ENCODE measurements at places on chromosomes 13 and 19. TPM values are rescaled to one million over a fixed set of nuclear protein-coding genes. Genes with fewer than 3 reads are reported as not detected.

DNA sequence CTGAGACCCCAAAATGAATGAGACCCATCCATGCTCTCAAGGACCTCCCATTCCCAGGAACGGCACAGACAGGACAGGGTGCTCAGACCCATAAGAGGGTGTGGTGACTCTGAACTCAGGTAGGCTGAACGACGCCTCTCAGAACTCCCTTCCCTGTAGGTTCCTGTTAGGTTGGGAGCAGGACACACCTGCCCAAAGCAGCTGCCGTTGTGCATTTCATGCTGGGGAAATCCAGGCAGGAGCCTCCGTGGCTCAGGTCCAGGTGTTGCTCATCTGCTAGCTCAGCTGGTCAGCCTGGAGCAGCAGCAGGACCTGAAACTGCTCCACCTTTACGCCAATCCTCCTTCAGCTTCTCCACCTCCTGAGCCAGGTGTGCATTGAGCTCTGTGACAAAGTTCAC, 19.1 kb upstream of the TEX101 start:
- peaks cover 4% of the 10 kb centered on the region for H3K36me3 ChIP-seq
- no peak overlapping the region for H3K27ac ChIP-seq
- no peak for DNase-seq
- no peaks in the 10 kb centered on the region for H3K27me3 ChIP-seq

DNA sequence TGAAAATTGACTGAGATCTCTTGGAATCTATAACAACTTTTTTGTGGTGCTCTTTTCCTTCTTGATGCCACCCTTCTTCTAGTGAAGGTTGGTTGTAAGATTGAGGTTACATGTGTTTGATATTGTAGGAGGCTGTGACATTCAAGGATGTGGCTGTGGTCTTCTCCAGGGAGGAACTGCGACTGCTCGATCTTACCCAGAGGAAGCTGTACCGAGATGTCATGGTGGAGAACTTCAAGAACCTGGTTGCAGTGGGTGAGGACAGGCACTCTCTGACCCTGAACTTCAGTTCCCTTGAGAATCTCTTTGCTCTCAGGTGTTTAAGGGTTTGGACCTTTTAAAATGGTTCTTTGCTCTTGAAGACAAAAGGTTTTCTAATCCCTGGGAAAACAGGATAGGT, 16.0 kb downstream of the ZNF227 start:
- H3K4me3 ChIP-seq = no peak overlapping the region
- no peaks in the 10 kb centered on the region for H3K27me3 ChIP-seq
- DNase-seq = no peak
- no peak overlapping the region for H3K27ac ChIP-seq

DNA sequence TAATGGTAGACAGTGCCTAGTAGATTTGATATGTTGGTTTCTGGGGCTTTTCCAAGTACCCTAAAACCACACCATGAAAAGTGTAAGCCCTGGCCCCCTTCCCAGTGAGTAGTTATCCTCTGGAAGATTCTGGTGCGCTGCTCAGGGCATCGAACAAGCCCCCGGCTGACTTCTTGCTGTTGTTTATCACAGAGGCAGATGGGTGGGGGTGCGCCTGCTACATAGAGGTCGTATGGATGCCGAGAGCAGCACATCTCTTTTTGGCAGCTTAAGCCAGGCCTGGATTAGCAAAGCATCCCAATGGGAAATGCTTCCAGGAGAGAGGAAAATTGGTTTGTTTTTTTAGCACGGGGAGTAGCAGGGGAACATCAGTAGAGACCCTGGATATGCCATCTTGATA, 26.3 kb upstream of the SPATA13 start:
- H3K4me1 ChIP-seq = no peaks in the 10 kb centered on the region
- no peak overlapping the region for H3K4me3 ChIP-seq
- no peak overlapping the region for H3K27ac ChIP-seq
- H3K36me3 ChIP-seq = peaks cover 3% of the 10 kb centered on the region
- DNase-seq = no peak

DNA sequence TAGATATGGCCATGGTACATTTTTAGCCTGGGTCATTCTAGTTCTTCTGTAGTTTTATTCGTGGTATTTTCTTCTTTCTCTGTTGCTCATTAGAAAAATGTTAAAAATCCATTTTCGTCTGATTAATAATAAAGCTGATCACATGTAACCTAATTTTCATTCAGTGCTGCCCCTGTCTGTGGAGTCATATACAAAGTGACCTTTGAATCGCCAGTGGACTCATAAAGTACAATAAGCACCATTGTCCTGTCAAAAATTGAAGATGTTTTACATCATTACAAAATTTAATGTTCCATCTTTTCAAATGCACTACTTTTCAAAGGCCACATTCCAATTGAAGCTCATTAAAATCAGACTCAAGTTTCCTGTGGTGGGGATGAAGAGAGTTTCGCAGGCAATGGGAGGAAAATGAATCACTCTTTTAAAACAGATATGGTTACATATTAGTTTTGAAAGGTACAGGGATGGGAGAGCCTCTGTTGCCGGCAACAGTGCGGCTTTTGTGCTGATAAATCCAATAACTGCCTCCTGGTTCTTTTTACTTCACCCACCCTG, 205.4 kb downstream of the ZNF536 start:
- no peaks in the 10 kb centered on the region for H3K4me1 ChIP-seq
- no peak overlapping the region for H3K27ac ChIP-seq
- H3K4me3 ChIP-seq = no peak overlapping the region
- no peaks in the 10 kb centered on the region for H3K36me3 ChIP-seq

- no peak for DNase-seq
- no peak overlapping the region for H3K27ac ChIP-seq
- no peak overlapping the region for H3K4me3 ChIP-seq
- H3K36me3 ChIP-seq = peaks cover 31% of the 10 kb centered on the region
- H3K27me3 ChIP-seq = no peaks in the 10 kb centered on the region
Observed at GRCh38 chr19:8141726-8142512, 7.5 kb downstream of the FBN3 start.

- H3K36me3 ChIP-seq = peaks cover 28% of the 10 kb centered on the region
- peak; percentile 69 for DNase-seq
- peak within 1 kb of the TSS; percentile 85 for H3K27ac ChIP-seq
- peaks cover 6% of the 10 kb centered on the region for H3K4me1 ChIP-seq
Observed at GRCh38 chr19:49677231-49677900, at the start of gene PRMT1. Gene PRMT1, plus strand, starts transcription at chr19:49677271. Its CDS starts 10 bp downstream, at chr19:49677281.

- DNase-seq = no peak
- H3K27me3 ChIP-seq = no peaks in the 10 kb centered on the region
- H3K4me1 ChIP-seq = no peaks in the 10 kb centered on the region
- H3K4me3 ChIP-seq = no peak overlapping the region
- H3K27ac ChIP-seq = no peak overlapping the region
Observed at GRCh38 chr19:7879111-7879807, 5.1 kb upstream of the PRR36 start.

DNA sequence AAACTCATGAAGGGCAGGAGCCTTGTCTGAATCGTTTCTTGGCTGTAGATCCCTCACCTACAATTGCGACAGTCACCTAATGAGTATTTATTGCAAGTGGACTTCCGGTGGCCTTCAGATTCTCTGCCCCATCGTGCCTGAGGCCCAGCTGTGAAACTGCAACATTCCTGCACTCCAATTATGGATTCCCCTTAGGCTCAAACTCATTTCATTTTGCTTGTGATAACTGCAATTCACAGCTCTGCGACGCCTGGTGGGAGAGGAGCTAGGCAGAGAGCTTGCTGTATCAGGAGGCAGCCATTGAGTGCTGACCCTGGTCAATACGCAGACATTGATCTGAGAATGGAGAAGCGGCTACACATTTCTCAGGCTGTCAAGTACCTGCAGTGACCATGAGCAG, 59.0 kb downstream of the CCDC70 start:
- H3K27me3 ChIP-seq = no peaks in the 10 kb centered on the region
- H3K36me3 ChIP-seq = no peaks in the 10 kb centered on the region
- H3K4me3 ChIP-seq = no peak overlapping the region
- no peak overlapping the region for H3K27ac ChIP-seq
- DNase-seq = peak; percentile 12
- H3K4me1 ChIP-seq = no peaks in the 10 kb centered on the region

GRCh38 chr13:112831196-112831595, 137.8 kb upstream of the MCF2L start:
- DNase-seq = no peak
- H3K4me3 ChIP-seq = no peak overlapping the region
- no peaks in the 10 kb centered on the region for H3K27me3 ChIP-seq
- H3K27ac ChIP-seq = no peak overlapping the region
- H3K4me1 ChIP-seq = no peaks in the 10 kb centered on the region

LHB gene
- total RNA-seq = not detected

GRCh38 chr19:14127929-14128509, 8.4 kb downstream of the ASF1B start:
- H3K4me1 ChIP-seq = no peaks in the 10 kb centered on the region
- no peaks in the 10 kb centered on the region for H3K27me3 ChIP-seq
- H3K27ac ChIP-seq = no peak overlapping the region
- peaks cover 52% of the 10 kb centered on the region for H3K36me3 ChIP-seq

DUS3L gene
- total RNA-seq = 61.8 TPM

OR7C1 gene
- not detected for total RNA-seq

DNA sequence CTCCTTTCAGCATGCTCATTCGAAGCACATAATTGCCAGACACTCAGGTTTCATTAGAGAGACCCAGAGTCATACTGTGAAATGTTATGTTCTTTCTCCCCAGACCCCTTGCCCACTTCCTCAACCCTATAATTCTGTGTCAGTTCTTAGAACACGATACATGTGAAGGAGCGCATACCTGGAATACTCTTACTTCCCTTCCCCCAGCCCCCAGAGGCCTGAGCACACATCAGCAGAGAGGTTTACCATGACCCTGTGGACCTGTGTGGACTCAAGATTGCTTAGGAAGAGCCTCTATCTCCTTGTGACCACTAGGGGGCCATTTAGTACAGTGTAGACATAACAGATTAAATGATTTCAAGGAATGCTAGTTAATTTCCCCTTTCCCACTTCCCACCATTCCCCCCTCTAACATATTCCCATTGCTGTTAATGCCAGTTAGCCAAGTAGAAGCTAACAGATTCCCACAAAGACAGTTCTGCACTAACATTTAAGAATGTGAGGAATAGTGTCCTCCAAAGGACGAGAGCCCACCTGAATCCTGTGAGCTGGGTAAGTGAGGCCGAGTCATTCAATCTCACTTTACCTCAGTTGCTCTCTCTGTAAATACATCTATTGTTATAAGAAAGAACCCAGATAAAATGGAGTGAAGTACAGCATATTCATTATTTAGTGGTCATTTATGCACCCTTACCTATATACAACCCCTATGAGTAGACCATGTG, 154.2 kb upstream of the MAB21L1 start:
- H3K27ac ChIP-seq = no peak overlapping the region
- H3K36me3 ChIP-seq = no peaks in the 10 kb centered on the region

LILRA6 gene
- not detected for total RNA-seq

NXNL1 gene
- not detected for total RNA-seq

DNA sequence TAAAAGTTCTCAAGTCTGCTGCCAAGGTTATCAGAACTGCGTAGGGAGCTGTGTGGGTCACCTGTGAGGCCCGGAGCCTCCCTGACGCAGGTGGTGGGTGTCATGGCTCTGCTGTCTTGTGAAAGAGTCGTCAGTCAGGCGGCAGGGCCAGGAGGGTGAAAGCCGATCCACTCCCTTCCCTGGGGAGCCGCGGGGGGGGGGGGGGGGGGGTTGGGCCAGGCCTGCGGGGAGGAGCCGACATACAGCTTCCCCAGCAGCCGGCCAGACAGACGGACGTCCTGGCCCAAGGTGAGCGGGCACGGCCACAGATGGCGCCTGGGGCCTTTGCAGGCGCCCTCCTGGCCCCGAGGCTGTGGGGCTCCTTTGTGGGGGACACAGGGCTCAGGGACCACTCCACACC, 12.4 kb downstream of the SBNO2 start:
- H3K36me3 ChIP-seq = peaks cover 1% of the 10 kb centered on the region
- H3K27me3 ChIP-seq = no peaks in the 10 kb centered on the region

KCNN4 gene
- total RNA-seq = 0.26 TPM

BEST2 gene
- total RNA-seq = 2.0 TPM

CGB2 gene
- total RNA-seq = 0.77 TPM

OSCAR gene
- total RNA-seq = 0.24 TPM
